ENCODE measurements at places on chromosomes 2 and 18. TPM values are rescaled to one million over a fixed set of nuclear protein-coding genes. Genes with fewer than 3 reads are reported as not detected.
A peak's percentile ranks its signal among the peaks of the same experiment; 100 is the strongest.

GAL3ST2 gene
- not detected for total RNA-seq

IL1F10 gene
- not detected for total RNA-seq

KYNU gene
- 11.7 TPM for total RNA-seq

TEX44 gene
- not detected for total RNA-seq

SLC16A14 gene
- 1.9 TPM for total RNA-seq

SMIM21 gene
- total RNA-seq, result not detected

ACMSD gene
- not detected for total RNA-seq

MAP4K3 gene
- 101 TPM for total RNA-seq

LRPPRC gene
- total RNA-seq, result 61.6 TPM

TSPYL6 gene
- not detected for total RNA-seq

SLC14A1 gene
- total RNA-seq, result 2.3 TPM

HOXD4 gene
- 5.6 TPM for total RNA-seq

B3GNT7 gene
- total RNA-seq, result 5.3 TPM

ZSWIM2 gene
- not detected for total RNA-seq

SKOR2 gene
- total RNA-seq, result not detected

GULP1 gene
- 16.5 TPM for total RNA-seq

AMER3 gene
- not detected for total RNA-seq

ATP6V1C2 gene
- 0.16 TPM for total RNA-seq

GRCh38 chr2:231557571-231558217 lies 27.4 kb upstream of the NMUR1 start:
- peak; percentile 23 for DNase-seq

- no peak for DNase-seq
These were observed 106.8 kb upstream of the SERPINE2 start for GRCh38 chr2:224145751-224146355.

DNA sequence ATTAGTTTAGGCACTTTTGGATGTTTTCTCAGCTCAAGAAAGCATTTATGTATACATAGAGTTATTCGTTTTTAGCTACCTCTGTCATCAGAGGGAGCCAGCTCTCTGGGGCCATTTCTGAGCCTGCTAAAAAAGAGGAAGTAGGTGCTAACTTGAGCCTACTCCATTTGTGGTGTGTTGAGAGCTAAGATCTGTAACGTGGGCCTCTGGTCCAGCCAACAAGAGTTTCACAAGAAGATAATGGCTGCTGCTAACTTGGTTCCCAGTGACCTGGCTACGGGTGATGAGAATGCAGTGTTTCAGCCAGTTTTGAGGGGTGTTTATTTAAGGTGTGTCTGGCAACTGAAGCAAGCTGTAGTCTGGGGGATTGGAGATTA lies 182.5 kb downstream of the PRKCE start:
- no peak for DNase-seq

GRCh38 chr2:120405759-120406099 lies 59.8 kb downstream of the INHBB start:
- DNase-seq, result no peak

GRCh38 chr18:79608069-79608468 lies 71.5 kb upstream of the CTDP1 start:
- DNase-seq, result no peak

- DNase-seq, result no peak
These were observed 3.0 kb upstream of the SIX3 start for GRCh38 chr2:44938287-44939105.

DNA sequence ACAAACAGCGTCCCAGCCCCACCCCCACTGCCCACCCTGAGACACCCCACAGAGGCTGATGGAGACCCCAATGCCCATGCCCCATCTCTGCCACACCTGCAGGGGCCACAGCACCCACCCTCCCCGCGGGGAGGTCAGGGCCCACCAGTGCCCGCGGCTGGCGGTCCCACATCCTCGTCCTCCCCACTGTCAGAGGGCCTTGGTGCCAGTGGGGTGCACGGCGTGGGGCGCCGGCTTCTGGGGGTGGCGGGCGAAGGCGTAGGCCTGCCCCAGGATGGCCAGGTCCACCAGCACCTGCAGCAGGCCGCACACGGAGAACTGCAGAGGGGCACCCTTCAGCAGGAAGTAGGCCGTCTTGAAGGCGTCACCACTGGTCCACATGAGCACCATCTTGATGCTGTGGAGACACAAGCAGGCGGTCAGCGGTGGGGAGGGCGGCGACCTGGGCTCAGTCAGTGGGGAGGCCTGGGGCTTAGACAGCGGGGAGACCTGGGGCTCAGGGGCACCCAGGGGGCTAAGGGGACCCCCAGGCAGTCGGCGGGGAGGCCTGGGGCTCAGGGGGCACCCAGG lies 47.6 kb downstream of the SLC66A2 start:
- peak; percentile 14 for DNase-seq

GRCh38 chr2:64766841-64767669 lies 113.3 kb upstream of the SERTAD2 start:
- DNase-seq, result no peak

- no peak for DNase-seq
These were observed 173.5 kb downstream of the FMNL2 start for GRCh38 chr2:152508446-152508845.

- DNase-seq, result no peak
These were observed 310.1 kb downstream of the EXOC6B start for GRCh38 chr2:72515696-72516095.

DNA sequence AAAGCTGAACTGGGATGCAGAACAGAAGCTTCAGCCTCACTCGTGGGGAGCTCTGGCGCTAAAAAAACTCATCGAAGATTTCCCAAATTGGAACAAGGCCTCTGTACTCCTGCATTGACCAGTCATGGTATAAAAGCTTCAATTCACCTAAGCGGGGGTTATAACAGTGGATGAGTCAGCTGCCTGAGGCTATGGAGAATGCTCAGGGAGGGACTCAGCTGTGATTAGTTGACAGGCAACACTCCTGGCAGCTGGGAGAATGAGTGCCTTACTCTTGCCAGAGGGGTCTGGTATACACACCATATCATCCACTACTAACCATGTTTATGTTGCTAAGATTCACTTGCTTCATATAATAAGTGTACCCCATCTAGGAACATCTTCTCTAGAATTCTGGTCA lies 350.6 kb upstream of the VRK2 start:
- DNase-seq, result no peak

- no peak for DNase-seq
These were observed 172.9 kb upstream of the SETBP1 start for GRCh38 chr18:44507729-44508325.

DNA sequence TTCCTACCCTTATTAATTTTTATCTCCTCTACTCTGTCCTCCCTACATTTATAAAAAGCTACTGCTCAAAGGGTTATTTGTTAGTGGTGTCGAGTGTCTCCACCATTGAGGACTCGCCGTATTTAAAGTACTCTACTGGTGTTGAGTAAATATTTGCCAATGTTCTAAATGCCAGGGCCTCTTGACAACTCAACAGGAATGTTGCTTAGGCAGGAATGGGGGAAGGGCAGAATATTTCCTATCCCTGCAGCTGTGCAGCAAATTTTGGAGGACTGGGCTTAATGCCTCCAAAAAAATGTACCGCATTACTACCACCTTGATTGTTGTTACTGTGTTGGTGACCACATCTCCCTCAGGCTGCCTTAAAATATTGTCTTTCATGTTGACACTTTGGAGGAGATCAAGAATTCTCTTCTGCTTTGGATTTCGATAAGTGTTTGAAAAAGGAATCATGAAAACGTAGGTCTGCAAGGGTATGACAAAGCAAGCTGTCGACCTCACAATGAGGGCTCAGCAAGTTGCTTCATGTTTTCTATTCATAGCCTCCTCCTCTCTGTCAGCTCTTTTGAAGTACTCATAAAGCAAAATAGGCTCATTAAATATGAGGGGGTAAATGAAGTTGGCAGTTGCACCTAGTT lies 84.3 kb downstream of the EFEMP1 start:
- DNase-seq, result no peak

DNA sequence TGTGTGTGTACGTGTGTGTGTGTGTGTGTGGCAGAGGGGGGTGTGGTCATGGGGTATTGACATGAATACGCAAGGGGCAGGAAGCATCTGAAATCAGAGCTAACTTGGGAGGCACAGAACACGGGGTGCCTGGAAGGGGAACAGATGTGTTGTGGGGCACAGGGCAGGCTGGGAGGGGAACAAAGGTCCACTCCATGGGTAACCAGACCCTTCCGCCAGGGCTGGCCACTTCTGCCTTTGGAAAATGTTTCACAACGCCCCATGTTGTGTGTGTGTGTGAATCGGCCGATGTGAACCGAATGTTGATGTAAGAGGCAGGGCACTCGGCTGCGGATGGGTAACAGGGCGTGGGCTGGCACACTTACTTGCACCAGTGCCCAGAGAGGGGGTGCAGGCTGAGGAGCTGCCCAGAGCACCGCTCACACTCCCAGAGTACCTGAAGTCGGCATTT lies at the start of gene SLC11A1:
TSS of gene SLC11A1 (plus strand) at position 358 of the 451 bp plus-strand sequence. CDS start 96 bp downstream, outside the sequence.
- DNase-seq, result no peak

DNA sequence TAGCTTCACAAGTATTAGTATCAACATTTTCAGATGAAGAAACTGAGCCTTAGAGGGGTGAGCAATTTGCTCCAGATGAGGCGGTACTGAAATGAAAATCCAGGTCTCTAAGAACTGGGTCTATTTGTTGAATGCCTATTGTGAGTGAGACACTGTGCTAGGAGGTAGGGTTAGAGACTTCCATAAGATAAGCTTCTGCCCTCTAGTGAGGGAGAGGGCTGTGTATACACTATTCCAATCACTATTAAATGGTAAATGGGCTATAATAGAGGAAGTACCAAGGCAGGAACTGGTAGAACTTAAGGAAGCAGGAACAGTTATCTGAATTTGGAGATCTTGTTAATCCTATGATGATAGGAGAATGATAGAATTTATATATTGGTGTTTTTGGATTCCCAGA lies 23.6 kb upstream of the GLS start:
- no peak for DNase-seq

- no peak for DNase-seq
These were observed 245.1 kb downstream of the KCNS3 start for GRCh38 chr2:18123577-18123976.

GRCh38 chr2:238255151-238255551 lies 15.3 kb upstream of the HES6 start:
- no peak for DNase-seq

- DNase-seq, result no peak
These were observed 7.0 kb upstream of the FAM178B start for GRCh38 chr2:96993367-96993766.

DNA sequence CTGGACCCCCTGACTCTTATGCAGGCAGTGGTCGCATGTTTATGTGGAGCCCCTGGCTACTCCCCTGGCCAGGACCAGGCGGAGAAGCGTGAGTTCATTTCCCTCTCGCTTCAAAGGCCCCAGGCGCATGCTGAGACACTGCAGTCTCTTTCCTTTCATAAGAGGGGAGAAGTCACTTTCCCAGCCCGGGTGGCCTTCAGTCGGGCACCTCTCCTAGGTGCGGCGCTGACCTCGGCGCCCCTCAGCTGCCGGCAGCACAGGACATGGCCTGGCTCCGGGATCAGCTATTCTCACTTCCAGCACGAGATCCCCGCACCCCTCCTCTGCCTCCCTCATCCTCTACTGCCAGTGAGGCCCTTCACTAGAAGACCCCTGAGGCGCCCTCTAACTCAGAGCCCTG lies 184.7 kb upstream of the PXDN start:
- DNase-seq, result no peak

DNA sequence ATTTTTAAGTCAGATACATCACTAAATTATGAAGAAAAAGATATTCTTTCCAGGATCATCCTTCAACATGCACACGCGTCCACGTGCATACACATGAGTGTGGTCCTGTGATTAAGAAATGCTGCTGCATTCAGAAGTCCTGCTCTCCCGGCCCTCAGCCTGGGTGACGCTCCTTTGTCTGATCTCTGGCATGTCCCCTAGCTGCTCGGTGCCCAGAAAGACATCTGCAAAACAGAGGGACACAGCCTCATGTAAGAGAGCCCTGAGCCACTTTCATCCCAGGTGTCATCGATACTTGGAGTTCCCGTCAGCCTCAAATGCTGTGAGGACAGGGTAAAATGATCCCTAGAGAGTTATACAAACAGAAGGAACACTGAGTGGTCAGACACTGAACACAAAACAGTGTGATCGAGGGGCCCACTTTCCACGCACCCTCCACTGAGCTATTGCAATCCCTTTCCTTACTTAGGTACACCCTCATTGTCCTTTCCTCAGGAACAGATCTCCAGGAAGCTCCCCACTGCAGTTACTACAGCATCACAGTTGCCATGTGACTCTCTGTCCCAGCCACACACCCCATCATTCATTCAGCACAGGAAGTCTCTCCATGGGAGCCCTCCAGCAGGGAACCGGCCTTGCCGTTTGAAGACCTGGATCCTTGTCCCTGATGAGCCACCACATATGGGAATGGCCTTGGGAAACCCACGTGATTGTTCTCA lies 32.1 kb downstream of the CRACDL start:
- DNase-seq, result no peak

GRCh38 chr2:155382776-155383175 lies 684.3 kb downstream of the KCNJ3 start:
- no peak for DNase-seq
